ENCODE measurements at places on chromosomes 16 and 17.

- DNase-seq = peak; percentile 56
Observed at GRCh38 chr17:8162997-8163977, 539 bp upstream of the VAMP2 start.

GRCh38 chr16:84742641-84743092, 42.9 kb downstream of the USP10 start:
- DNase-seq = no peak

DNA sequence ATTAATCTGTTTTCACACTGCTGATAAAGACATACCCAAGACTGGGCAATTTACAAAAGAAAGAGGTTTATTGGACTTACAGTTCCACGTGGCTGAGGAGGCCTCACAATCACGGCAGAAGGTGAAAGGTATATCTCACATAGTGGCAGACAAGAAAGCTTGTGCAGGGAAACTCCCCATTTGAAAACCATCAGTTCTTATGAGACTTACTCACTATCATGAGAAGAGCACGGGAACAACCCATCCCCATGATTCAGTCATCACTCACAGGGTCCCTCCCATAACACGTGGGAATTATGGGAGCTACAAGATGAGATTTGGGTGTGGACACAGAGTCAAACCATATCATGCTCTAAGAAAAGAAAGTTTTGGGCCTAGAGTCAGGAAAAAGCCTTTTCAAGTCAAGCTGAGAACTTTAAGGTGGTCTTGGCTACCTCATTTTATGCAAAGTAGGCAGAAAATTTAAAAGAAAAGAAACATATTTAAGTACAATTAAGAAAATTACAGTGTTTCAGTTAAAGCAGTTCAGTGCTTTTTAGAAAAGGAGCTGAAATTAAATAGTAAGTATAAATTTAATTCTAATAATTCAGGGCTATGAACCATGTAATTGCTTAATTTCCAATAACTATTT, 24.9 kb upstream of the CRYM start:
- no peak for DNase-seq

DNA sequence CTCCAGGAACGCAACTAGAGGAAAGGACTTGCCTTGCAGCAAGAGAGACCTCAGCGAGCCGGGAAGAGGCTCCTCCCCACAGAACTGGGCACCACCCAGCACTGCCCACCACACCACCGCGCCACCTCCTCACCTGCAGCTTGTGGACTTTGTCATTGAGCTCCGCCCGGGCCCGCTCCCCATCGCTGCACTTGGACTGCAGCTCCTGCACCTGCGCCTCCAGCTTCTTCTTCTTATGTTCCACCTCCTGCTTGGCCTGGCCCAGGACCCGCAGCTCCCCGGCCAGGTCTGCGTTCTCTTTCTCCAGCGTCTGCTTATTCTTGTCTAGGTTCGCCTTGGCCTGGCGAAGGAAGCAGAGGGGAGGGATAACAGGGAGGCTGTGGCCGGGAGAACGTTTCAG, 76.7 kb downstream of the NDE1 start:
- DNase-seq = no peak

DNA sequence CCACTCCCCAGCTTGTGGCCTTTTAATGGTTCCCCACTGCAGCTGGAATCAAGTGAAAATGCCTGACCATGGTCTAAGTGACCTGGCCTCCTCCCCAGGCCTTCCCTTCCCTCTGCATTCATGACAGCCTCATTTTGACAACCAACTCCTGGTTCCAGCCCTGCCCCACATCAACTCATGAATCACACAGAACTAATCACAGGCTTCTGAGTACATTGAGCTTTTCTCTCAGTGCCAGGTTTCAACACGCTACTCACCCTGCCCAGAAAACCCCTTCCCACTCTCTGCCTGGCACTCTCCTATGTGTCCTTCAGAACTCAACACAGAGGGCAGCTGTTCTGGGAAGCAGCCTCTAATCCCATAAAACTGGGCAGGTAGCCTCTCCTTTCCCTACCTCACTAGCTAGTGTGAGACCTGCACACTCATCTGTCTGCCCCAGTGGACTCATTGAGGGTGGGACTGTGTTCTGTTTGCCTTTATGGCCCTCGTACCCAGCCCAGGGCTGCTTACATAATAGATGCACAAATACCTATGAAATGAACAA, 313.6 kb downstream of the GRIN2A start:
- no peak for DNase-seq

DNA sequence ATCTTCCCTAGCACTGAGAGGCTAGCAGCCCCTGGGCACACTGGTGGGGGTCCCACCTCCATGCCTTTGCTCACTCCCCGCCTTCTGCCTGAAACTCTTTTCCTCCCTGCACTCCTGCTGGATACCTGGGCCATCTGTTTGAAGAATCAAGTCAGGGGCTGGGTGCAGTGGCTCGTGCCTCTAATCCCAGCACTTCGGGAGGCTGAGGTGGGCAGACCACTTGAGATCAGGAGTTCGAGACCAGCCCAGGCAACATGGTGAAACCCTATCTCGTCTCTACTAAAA, 15.7 kb downstream of the FOXJ1 start:
- DNase-seq = no peak

DNA sequence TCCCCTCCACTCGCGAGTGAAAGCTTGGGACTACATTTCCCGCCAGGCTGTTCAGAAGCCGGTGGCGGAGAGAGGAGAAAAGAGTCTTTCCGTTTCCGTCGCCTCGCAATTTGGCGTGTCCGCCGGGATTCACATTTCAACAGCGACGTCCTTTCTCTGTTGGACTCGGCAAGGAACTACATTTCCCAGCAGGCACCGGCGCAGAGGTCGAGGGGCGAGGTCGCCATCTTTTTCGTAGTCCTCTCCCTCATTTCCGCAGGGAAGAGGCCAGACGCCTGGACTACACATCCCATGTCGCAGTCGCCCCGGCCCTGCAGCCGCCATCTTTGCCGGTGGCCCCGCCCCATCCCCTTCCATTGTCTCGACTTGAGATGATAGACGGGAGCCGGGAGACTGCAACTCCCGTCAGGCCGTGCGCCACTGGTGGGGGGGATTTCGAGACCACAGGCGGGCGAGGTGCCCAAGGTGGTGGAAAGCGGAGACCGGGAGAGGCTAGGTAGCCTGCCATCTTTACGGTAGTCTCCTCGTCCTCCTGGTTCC, 882 bp upstream of the FBXL19 start:
- DNase-seq = peak; percentile 100

GRCh38 chr16:82728901-82729300, 102.1 kb downstream of the CDH13 start:
- no peak for DNase-seq

- DNase-seq = no peak
Observed at GRCh38 chr16:75415169-75415905, 18.0 kb downstream of the CFDP1 start.

GRCh38 chr16:88553739-88554138, 16.5 kb upstream of the ZC3H18 start:
- DNase-seq = no peak

DNA sequence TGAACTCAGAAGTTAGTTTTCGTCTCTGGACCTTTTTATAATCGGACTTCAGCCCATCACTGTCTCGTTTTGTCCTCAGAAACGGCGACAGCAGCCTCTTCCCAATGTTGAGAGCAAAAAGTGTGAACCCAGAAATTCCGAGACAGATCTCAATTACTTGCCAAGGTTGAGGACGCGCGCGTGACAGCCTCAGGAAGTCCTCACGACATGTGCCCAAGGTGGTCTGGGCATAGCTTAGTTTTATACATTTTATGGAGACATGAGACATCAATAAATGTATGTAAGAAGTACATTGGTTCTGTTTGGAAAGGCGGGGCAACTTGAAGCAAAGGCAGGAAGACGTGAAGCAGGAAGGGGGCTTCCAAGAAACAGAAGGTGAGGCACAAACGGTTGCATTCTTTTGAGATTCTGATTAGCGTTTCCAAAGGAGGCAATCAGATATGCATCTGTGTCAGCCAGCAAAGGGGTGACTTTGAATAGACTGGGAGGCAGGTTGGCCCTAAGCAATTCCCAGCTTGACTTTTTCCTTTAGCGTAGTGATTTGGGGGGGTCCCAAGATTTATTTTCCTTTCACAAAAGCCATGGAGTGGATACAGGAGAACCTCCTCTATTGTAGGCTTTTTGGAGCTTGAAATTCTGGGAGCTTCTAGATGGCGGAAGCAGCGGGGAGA, 583 bp upstream of the ZNF747 start:
- DNase-seq = no peak

GRCh38 chr17:44918006-44918405, 2.7 kb upstream of the GFAP start:
- no peak for DNase-seq

DNA sequence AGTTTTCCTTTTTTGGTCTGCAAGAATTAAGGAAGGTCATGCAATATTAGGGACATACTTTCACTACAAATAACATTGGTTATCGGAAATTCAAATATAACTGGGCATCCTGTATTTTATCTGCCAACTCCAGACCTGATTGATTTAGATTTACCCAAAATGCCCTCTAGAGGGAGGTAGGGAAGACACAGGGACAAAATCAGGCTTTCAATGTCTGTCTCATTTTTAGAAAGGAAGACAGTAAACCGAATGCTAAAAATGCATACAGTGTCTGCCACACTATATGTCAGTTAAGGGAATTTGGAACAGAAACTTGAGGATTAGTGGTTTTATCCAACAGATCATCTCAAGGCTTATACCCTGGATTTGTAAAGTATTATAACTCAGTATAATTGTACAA, 161.7 kb upstream of the SOX9 start:
- DNase-seq = no peak

DNA sequence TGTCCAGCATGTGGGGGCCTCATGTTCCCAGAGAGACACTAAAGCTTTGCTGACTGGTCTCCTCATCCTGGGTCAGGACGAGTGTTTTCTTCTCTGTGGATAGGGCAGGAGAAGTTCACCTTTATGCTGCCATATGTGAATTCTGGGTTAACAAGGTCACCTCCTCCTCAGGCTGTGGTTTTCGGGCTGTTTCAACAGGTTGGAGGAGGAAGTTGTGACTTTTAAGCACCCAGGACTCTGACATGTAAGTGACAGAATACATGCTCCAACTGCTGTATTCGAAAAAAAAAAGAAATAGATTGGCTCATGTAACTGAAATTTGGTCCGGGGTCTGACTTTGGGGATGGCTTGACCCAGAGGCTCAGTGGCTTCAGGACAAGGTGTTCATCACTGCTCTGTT, 54.2 kb downstream of the SNX20 start:
- DNase-seq = no peak

- no peak for DNase-seq
Observed at GRCh38 chr17:38918129-38918913, 7.1 kb upstream of the LASP1NB start.

DNA sequence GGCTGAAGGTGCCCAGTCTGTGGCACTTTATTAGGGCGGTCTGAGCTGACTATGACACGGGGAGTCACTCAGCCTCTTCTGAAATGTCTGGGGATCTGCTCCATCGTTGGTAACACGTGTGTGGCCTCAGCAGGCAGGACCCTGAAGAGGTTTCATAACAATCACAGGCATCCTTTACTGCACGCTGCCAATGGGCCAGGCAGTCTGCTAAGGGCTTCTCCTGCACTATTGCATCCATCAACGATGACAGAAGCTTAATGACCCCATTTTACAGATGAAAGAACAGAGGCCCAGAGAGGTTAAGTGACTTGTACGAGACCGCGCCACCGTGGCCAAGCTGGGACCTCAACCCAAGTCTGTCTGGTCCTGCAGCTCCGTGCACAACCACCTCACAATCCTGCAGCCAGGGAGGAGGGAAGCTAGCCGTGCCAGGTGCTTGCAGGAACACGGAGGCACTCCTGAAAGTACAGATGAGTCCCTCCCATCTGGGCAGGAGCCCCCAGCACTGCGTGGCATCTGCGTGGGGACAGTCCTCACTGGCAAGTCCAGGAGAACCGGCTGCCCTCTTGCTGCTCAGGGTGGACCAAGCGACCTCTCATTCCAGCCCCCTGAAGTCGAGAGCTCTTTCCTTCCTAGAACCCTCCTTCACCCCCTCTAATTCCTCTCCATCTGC, 40.0 kb downstream of the RPH3AL start:
- DNase-seq = peak; percentile 32

- no peak for DNase-seq
Observed at GRCh38 chr17:8354236-8354635, 14.6 kb downstream of the ODF4 start.

GRCh38 chr16:19968891-19969683, 84.4 kb upstream of the GPRC5B start:
- no peak for DNase-seq

GRCh38 chr17:40841246-40841645, 18.8 kb upstream of the KRT10 start:
- DNase-seq = no peak

GRCh38 chr16:76913046-76913445, 277.9 kb upstream of the MON1B start:
- no peak for DNase-seq

- no peak for DNase-seq
Observed at GRCh38 chr16:75019586-75019985, 20.8 kb downstream of the ZNRF1 start.

GRCh38 chr17:29575511-29576213, 7.2 kb downstream of the TP53I13 start:
- peak; percentile 62 for DNase-seq

DNA sequence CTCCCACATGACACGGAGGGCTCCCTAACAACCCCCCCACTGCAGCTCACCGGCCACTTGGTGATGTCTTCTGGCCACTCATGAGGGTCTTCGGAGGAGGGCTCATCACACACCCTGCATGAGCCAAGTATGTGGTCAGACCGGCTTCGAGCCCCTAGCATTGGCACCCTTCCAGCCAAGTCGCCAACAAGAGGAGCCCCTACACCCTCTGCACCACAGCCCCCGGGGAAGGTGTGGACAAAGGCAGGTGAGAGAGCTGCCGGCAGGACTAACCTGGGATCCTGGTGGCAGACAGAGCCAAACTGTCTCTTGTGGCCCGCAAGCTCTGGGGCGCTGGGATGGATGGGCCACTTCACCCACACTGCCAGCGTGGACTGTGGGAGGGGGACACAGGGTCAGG, 6.5 kb downstream of the SNRNP25 start:
- peak; percentile 53 for DNase-seq

All from Right ventricle myocardium inferior (tissue), 1 donor.